ENCODE measurements at places on chromosomes 6 and 20.

DNA sequence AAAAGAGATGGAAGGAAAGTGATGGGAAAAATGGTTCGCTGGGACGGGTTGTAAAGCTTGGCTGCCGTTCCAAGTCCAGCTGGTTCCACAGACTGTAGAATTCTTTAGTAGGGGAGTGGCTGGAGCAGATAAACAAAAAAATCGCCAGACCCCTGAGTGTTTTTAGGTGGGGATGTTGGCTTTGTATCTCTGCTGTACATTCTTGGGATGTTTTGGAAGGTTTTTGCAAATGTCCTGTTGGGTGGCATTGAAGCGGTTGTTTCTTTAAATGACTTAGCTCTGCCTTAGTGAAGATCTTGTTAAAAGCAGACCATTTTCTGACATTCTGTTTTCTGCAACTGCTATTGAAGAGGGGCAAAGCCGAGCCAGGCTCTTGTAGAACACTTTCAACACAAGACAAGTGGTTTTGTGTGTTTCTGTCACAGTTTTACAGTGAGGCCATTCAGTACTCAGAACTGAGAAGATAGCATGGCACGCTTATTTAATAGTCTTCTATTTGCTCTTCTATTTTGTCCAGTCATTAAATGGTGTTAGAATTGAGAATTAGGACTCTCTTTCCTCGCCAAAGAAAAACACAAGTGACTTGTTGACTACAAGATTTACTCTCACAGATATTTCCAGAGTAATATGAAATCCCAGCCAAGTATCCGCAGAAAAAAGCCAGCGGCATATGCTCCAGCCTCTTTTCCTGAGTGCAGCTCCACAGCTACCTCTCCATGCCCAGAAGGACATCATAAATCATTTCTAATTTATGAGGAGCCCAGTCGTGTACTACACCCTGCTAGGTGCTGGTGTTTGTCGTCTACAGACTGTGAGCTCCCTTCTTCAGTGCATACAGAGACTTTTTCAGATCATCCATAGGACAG lies 65.8 kb downstream of the PHACTR2 start:
- no peak for DNase-seq

GRCh38 chr6:93418033-93418407 lies 1.3 kb downstream of the EPHA7 start:
- DNase-seq = no peak

- DNase-seq = no peak
Observed at GRCh38 chr6:156423075-156423474, 354.1 kb upstream of the ARID1B start.

DNA sequence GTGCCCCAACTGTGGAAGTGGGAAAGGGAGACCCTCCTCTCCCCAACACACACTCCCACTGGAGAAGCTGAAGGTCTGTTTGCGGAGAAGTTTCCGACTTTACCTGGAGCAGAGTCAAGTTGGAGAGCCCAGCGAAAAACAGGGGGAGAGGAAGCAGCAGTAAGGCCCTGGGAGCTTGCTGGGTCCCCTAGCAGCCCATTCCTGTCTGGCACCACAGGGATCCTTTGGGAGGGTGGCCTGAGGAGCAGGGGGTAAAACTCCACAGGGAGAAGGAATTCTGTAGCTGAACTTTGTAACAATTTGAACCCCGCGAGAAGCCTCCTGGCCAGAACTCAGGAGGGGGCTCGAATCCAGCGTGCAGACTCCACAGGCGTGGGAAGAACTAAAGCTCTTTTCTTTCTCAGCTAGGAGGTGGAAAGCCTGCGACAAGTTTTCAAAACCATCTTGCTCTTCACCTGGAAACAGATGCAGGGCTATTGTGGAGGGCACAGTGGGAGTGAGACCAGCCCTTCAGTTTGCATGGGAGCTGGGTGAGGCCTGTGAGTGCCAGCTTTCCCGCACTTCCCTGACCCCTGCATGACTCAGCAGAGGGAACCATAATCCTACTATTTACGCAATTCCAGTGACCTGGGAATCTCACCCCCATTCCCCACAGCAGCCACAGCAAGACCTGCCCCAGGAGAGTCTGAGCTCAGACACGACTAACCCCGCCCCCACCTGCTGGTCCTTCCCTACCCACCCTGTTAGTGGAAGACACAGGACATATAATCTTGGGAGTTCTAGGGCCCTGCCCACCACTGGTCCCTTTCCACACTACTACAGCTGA lies 25.8 kb downstream of the SERPINB9 start:
- no peak for DNase-seq

DNA sequence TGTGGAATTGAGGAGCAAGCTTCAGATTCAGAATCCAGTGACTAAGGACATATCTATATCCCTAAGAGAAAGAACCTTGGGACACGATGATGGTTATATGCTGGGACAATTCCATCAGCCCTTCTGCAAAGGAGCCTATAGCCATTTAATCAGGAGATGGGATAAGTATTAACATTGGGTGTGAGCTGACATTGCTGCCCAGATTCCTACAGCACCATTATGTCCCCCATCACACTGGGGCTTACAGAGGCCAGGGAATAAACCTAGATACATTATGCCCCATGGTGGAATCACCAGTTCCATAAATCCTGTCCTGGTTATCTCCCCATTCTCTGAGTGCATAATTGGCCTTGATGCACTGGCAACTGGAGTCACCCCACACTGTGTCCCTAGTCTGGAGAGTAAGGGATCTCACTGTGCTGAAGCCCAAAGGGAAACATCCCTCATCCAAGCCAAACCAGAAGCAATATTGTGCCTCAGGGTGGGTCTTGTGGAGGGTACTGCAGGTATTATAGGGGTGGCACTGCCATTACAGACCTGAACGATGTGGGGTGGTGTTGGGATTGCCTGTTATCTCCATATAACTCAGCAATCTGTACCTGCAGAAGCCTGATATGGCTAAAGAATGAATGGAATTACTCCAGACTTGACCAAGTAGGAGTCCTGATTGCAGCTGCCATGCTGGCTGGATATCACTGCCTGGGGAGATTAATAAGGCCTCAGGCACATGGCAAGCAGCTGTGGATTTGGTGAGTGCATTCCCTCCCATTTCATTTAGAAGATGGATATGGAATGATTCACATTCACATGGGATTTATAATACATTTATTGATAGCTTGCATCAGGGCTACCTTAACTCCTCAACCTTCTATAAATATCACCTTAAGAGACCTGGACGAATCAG lies 5.0 kb downstream of the HLA-A start:
- DNase-seq = no peak

DNA sequence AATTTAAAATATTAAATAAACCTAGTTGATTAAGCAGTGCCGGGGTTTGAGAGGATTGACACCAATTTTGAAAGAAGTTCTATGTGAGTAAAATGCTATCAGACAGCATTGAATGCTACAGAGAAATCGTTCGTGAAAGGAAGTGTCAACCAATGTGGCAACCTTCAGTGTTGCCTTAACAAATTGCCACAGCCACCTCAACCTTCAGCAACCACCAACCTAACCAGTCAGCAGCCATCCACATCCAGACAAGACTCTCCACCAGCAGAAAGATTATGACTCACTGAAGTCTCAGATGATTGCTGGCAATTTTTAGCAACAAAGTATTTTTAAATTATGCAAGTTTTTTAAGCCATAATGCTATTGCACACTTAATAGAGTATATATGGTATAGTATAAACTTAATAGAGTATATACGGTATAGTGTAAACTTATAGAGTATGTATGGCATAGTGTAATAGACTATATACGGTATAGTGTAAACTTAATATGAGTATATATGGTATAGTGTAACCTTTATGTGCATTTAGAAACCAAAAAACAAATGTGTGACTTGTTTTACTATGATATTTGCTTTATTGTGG lies 65.3 kb upstream of the ID4 start:
- DNase-seq = no peak

DNA sequence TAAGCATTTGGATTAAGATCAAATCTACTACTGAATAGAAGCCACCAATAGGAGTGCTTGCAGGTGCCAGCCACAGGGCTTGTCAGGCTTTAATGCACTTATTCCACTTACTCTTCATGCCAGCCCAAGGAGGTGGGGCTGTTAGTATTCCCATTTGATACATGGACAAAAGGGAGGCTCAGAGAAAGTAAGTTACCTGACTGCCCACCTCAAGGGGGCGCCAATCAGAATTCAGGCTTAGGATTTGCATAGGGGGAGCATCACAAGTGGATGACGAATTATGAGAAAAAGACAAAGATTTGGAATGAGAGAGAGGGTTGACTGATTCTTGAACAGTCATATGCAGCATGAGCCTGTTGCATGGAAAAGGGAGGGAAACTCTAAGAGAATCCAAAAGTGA lies 188.4 kb upstream of the TSHZ2 start:
- DNase-seq = no peak

DNA sequence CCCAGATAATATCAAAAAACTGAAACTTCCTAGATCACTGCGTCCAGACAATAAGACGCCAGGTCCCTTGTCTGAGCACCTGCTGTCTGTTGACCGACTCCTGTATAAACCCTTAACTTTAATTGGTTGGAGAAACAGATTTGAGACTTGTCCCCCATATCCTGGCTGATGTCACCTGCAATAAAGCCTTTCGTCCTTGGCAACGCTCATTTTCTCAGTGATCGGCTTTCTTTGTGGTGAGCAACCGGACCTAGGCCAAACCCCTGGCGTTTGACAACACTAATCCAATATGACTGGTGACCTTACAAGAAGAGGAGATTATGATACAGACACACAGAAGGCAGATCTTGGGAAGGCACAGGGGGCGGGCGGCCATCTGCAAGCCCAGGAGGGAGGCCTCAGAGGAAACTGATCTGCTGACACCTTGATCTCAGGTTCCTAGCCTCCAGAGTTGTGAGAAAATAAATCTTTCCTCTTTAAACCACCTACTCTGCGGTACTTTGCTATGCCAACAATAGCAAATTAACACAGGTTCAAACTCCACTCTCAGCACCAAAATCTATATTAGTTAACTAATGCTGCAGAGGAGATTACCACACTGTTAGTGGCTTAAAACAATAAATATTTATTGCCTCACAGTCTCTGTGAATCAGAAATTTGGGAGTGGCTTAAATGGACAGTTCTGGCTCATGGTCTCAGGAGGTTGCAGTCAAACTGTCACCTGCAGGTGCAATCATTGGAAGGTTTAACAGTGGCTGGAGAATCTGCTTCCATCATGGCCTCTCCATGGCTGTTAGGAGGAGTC lies 178.7 kb downstream of the OTOR start:
- DNase-seq = no peak

GRCh38 chr6:118761645-118762044 lies 110.3 kb upstream of the CEP85L start:
- DNase-seq = no peak

- no peak for DNase-seq
Observed at GRCh38 chr6:94227741-94228140, 808.4 kb upstream of the EPHA7 start.

DNA sequence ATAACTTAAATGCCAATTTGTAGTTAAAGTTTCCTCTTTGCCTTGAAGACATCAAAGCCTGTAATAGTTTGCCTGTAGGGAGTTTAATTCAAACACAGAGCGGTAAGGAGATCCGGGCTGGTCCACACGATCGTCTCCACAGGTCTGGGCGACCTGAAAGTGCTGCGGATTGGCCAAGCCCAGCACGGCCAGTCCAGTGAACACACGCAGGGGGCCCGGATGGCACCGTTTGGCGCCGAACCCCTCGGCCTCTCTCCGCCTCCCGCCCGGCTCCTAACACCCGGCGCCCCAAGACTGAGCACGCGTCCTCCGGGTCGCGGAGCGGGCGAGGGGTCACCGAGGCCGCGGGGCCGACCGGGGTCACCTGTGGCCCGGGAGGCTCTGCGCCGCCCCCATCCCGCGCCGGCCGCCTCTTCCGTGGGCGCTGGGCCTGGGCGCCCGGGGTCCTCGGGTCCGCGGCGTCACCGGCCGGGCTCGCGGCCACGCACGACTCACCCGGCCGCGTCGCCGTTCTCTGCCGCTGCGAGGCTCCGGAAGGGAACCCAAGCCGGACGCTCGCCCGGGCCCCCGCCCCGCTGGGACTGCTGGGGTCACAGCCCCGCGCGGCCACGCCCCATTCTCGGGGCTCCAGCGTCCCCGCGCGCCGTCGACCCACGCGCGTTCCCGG lies 481 bp downstream of the SERPINB6 start:
- no peak for DNase-seq

GRCh38 chr20:53098621-53099020 lies 126.5 kb downstream of the TSHZ2 start:
- no peak for DNase-seq

- no peak for DNase-seq
Observed at GRCh38 chr20:47559141-47559540, 57.5 kb downstream of the NCOA3 start.

- DNase-seq = no peak
Observed at GRCh38 chr6:87682310-87682709, 19.7 kb downstream of the AKIRIN2 start.

GRCh38 chr6:16477367-16478149 lies 239.2 kb downstream of the GMPR start:
- DNase-seq = no peak

GRCh38 chr6:118277631-118278030 lies 270.5 kb upstream of the PLN start:
- no peak for DNase-seq

DNA sequence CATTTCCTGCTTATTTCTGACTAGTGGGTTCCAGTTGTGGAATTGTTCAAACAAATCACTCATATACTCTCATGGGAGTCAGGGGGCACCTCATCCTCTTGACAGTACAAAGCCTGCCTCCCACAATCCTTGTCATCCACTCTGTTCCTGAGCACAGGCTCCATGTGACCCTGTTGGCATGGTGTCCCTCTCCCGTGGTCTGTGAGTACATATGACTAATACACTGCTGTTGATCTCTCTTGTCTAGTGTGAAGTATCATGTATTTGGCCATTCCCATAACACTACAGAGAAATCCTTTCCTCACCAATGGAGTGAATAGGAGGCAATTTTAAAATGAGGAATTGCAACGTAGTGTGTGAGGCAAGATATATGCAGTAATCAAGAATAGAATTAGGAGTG lies 185.3 kb downstream of the OGFRL1 start:
- no peak for DNase-seq

DNA sequence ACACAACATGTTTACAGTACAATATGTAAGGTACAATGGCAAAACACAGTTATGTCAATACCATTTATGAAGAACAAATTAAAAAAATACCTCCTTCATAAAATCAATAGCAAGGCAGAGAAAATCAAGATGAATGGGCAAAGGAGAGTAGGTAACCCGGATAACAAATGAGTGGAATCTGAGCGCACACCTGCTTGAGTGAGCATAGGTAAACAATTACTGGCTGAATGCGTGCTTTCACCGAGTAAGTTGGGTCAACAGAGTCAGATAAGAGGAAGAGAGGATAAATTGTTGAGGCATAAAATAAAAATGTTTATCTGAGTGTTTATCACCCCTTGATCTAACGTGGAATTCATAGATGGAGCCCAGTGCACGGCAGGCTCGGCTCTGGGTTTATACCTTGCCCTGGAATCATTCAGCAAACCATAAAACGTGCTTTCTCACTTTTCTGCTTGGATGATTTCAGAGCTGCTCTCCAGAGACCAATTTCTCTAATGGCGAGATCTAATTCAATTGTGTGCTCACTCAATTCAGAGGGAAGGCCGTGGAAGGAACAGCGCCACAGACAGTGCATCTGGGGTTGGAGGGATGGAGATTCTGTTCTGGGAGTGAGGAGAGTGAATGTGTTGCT lies 224.8 kb upstream of the MAP3K7 start:
- no peak for DNase-seq

- no peak for DNase-seq
Observed at GRCh38 chr6:34414999-34415858, 10.6 kb downstream of the RPS10 start.

GRCh38 chr20:23132930-23133559 lies 46.9 kb upstream of the CD93 start:
- DNase-seq = no peak

Measured in GM12891 (cell line).